Urinary bladder (tissue), 4 donors: ENCODE measurements at places on chromosomes 5 and 9. TPM values are rescaled to one million over a fixed set of nuclear protein-coding genes. Genes with fewer than 3 reads are reported as not detected.

Gene CPLANE1
- total RNA-seq: 89.6 TPM

Gene MYOT
- total RNA-seq: 17.2 TPM

Gene ZFP2
- total RNA-seq: 5.8 TPM

Gene LSM11
- total RNA-seq: 15.5 TPM

Gene FAM153A
- total RNA-seq: not detected

Gene GCNT4
- total RNA-seq: 16.7 TPM

Gene ACTL7B
- not detected for total RNA-seq
